A673 (cell line): ENCODE measurements at places on chromosomes 11 and 22. TPM values are rescaled to one million over a fixed set of nuclear protein-coding genes. Genes with fewer than 3 reads are reported as not detected.
A peak's percentile ranks its signal among the peaks of the same experiment; 100 is the strongest.

GRCh38 chr11:43649501-43649900 lies 31.0 kb upstream of the HSD17B12 start:
- H3K27me3 ChIP-seq, result no peaks in the 10 kb centered on the region
- DNase-seq, result peak; percentile 45
- H3K4me1 ChIP-seq, result peaks cover 6% of the 10 kb centered on the region
- no peak overlapping the region for H3K4me3 ChIP-seq
- no peaks in the 10 kb centered on the region for H3K36me3 ChIP-seq
- H3K27ac ChIP-seq, result no peak overlapping the region

GRCh38 chr11:79333355-79333754 lies 107.5 kb downstream of the TENM4 start:
- no peaks in the 10 kb centered on the region for H3K36me3 ChIP-seq
- H3K4me3 ChIP-seq, result no peak overlapping the region
- no peaks in the 10 kb centered on the region for H3K4me1 ChIP-seq
- no peak for DNase-seq
- H3K27me3 ChIP-seq, result peaks cover 16% of the 10 kb centered on the region

DNA sequence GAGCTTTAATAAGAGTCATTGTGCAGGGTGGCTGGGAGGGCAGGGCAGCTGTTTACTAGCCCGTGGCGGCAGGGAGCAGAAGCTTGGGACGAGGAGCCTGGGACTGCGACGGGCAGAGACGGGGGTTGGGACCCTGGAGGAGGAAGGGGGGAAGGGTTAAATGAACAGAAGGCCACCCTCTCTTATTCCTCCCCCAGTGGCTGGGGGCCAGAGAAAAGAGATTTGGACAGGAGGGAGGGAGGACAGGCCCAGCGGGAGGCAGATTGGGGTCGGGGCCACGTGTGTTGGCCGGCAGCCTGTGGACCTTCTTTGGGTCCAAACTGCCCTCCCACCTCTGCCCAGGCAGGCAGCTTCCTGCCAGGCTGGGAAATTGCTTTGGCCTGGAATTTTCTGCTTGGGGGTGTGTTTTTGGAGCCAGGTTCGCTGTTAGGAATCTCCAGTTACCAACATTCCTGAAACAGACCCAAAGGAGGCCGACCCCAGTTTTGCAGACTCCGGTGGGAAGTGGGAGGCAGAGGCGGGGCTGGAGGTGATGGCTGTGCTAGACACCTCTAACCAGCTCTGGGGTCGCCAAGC lies 50.2 kb downstream of the APOL3 start:
- no peak overlapping the region for H3K4me3 ChIP-seq
- H3K4me1 ChIP-seq, result no peaks in the 10 kb centered on the region
- no peak for DNase-seq
- no peak overlapping the region for H3K27ac ChIP-seq
- no peaks in the 10 kb centered on the region for H3K36me3 ChIP-seq
- H3K27me3 ChIP-seq, result no peaks in the 10 kb centered on the region

RAB36 gene
- 4.1 and 4.9 TPM in 2 replicates for total RNA-seq

GRCh38 chr11:44145011-44145775 lies 49.7 kb downstream of the EXT2 start:
- DNase-seq, result no peak
- H3K4me3 ChIP-seq, result no peak overlapping the region
- H3K36me3 ChIP-seq, result peaks cover 34% of the 10 kb centered on the region
- H3K27me3 ChIP-seq, result no peaks in the 10 kb centered on the region
- H3K4me1 ChIP-seq, result no peaks in the 10 kb centered on the region

GRCh38 chr11:82978422-82979099 lies 77.0 kb downstream of the DDIAS start:
- H3K4me3 ChIP-seq, result no peak overlapping the region
- no peaks in the 10 kb centered on the region for H3K27me3 ChIP-seq
- H3K36me3 ChIP-seq, result peaks cover 4% of the 10 kb centered on the region

DNA sequence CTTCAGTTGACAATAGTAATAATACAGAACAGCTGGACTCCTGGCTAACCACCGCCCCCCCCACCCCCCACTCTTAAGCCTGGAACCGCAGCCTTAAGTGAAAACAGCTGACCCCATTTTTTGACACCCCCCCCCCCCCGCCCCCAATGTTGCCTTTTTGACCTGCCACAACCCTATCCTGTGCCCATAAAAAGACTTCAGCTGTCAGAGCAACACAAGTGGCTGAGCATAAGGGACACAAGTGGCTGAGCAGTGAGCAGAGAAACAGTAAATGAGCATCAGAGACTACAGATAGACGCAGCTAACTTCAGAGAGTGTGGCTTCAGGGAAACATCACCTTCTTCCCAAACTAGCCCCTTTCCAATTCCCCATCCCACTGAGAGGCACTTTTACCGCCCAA lies 1493.8 kb downstream of the LRRC4C start:
- no peaks in the 10 kb centered on the region for H3K27me3 ChIP-seq
- no peaks in the 10 kb centered on the region for H3K4me1 ChIP-seq
- no peaks in the 10 kb centered on the region for H3K36me3 ChIP-seq
- no peak overlapping the region for H3K27ac ChIP-seq

GRCh38 chr11:66889960-66890359 lies 33.1 kb downstream of the LRFN4 start:
- no peak for DNase-seq
- no peaks in the 10 kb centered on the region for H3K36me3 ChIP-seq
- H3K27ac ChIP-seq, result no peak overlapping the region
- H3K4me1 ChIP-seq, result peaks cover 18% of the 10 kb centered on the region
- H3K4me3 ChIP-seq, result no peak overlapping the region
- no peaks in the 10 kb centered on the region for H3K27me3 ChIP-seq

MYO7A gene
- total RNA-seq, result not detected in 2 replicates

TPBGL gene
- total RNA-seq, result 0.24 and 0.41 TPM in 2 replicates

DNA sequence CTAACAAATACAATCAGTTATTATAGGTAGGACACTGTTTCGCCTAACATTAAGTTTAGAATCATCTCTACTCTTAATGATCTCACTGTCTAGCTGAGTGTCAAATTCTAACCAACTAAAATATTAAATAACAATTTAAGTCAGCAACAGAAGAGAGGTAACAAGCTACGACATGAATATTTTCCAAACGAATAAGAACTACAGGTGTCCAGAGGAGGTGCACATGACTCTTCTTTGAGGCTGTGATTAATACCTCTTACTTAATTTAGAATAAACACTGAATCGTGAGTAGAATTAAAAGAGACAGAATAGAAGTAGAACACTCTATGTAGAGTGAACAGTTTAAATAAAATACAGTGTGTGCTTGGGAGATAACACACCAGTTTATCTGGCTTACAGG lies 619.0 kb upstream of the ARHGAP42 start:
- DNase-seq, result no peak
- H3K4me3 ChIP-seq, result no peak overlapping the region
- no peaks in the 10 kb centered on the region for H3K4me1 ChIP-seq
- no peaks in the 10 kb centered on the region for H3K36me3 ChIP-seq
- no peaks in the 10 kb centered on the region for H3K27me3 ChIP-seq

DNA sequence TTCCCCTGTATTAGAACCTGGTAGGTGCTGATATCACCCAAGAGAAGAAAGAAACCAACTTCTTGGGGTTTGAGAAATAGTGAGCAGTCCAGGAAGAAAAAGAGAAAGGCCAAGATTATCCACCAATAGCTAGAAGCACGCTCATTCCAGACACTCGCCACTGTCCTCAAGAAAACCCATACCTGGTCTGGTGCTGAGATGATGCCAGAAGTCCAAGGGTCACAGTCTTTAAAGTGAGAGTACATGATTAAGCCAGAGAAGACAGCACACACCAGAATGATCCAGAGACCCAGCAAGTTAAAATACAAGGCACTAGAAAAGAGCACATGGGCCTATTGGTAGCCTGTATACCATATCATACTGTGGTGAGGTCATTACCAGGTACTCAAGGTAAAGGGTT lies 23.6 kb downstream of the SLC5A12 start:
- no peak for DNase-seq
- no peaks in the 10 kb centered on the region for H3K36me3 ChIP-seq
- H3K4me3 ChIP-seq, result no peak overlapping the region
- no peak overlapping the region for H3K27ac ChIP-seq
